ENCODE measurements at places on chromosomes 1 and 21.

DNA sequence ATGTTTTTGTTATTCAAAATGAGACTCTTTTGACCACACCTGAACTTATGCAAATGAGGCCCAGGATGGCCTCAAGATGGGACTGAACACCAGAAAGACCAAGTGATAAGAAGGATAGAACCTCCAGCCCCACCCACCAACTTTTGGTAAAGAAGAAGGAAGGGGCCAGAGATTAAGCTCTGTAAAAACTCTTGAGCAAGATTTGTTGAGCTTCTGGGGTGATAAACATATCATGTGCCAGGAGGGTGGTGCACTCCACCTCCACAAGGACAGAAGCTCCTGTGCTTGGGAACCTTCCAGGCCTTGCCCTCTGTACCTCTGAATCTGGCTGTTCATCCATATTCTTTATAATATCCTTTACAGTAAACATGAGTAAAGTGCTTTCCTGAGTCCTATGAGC is 5.3 kb downstream of the RSPH1 start:
- DNase-seq = no peak

DNA sequence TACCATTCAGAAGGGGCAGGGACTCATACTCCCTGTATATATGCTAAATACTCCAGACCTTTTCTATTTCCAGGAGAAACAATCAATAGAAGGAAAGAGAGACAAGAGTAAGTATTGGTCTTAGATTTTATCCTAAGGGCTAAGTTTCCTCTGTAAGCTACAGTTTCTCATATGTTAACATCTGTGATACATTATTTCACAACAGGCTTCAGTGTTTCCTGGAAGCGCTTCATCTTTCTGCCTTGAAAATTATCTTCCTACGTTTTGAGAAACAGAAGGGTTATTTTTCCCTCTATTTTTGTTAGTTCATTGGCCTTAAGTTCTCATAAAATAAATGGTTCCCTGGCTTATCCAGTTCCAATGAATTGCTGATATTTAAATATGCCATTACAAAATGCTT is 15.6 kb downstream of the FMO1 start:
- no peak for DNase-seq

GRCh38 chr1:189834813-189835212 is 642.9 kb downstream of the BRINP3 start:
- DNase-seq = no peak

GRCh38 chr1:41484402-41485241 is at the start of gene EDN2:
Gene EDN2 (minus strand): TSS chr1:41484683. CDS start chr1:41484601, 82 bp downstream.
- no peak for DNase-seq

GRCh38 chr1:94486990-94487389 is 54.6 kb downstream of the F3 start:
- no peak for DNase-seq

- DNase-seq = no peak
These were observed 303.0 kb downstream of the NTNG1 start for GRCh38 chr1:107443860-107444259.

DNA sequence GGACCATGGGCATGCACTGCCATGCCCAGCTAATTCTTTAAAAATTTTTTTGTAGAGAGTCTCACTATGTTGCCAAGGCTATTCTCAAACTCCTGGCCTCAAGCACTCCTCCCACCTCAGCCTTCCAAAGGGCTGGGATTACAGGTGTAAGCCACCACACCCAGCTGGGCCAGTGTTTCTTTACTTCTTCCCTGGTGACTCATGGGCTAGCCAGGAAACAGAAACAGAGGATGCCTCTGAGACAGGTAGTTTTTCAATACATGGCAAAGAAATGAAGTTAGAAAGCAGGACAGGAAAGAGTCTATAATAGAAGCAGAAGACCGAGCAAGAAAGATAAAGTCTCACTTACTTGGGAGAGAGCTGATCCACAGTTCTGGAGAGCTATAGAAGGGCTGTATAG is 7.6 kb upstream of the C1orf74 start:
- no peak for DNase-seq

- no peak for DNase-seq
These were observed 2.5 kb upstream of the UBASH3A start for GRCh38 chr21:42401154-42401553.

GRCh38 chr1:219573158-219573557 is 39.7 kb downstream of the ZC3H11B start:
- no peak for DNase-seq

DNA sequence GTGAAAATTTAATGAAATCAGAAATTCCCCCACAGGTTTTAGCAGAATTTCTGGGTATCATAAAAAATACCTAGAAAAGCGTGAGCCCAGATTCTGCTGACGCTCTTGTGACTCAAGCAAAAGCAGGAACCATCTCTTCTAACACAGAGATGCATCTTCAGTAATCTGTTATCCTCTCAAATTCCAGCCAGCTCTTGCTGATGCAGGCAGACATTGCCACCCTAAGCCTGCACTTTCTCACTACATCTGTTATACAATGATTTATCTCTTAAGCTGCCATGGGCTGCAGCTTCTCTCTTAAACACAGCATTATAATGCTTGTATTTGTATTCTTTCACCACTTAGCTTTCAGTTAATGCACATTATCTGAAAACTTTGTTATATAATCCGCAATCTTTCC is 113.0 kb upstream of the RGS1 start:
- DNase-seq = no peak

DNA sequence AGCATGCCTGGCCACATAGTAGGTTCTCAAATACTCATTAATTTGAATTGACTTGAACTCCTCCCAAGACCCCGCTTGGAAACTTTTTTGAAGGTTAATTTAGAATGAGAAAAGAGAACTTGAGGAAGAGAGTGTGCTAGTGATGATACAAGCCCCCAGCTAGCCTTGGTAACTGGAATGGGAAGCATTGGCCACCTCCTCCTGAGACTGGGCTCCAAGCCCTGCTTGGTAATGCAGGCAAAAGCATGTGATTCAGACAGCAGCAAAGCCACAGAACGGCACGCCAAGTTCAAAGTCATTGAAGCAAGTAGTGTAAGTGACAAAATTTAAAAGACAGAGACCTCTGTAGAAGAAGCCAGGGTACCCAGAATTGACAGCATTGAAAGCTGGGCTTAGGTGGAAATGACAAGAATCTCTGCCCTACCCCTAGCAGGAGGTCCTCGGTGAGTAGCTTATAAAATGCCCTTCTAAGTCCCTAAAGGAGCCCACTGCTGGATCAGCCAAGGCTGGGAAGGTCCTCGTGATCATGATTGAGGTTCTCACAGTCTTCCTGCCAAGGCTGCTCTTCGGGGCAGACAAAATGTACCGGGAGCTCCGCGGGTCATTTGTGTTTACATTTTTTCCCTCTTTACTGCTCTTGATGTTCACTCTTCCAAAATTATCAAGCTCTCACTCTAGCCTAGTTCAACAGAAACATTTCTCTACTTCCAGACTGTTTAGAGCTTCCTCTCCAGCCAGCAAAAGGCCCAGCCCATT is 99.4 kb downstream of the TSEN15 start:
- DNase-seq = no peak

DNA sequence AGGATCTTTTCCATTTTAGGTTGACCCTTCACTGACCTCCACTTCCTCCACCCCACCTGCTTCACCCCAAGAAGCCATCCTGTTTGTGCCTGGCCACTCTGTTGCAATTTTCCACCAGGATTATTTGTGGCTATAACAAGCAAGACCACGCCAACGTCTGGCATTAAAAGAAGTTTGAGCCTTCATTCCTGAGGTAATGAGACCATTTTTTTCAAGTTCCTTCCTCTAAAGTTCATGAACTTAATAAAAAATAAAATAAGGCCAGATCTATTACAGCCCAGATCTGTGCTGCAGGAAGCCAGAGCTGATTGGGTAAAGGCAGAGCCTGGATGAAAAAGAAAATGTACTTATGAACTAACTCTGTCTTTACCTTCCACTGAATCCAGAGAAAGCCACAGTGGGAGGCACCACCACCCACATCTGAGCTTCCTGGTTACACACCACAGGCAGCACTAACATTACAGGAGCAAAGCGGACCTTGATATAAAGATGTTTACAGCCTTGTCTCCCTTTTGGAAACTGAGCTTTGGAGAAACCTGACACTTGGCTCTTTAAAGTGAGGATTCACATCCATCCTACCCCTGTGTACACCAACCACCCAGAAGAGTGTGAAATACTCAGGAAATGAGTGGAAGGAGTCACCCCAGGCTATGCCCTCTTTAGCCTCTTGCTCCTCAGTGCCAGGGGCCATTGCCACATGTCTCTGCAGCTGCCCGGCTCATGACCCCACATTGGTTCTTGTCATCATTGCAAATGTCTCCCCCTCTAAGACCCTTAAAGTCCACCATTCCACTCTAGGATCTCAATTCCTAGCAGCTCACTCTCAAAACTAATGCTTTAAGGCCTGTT is 293.6 kb downstream of the PLPP3 start:
- DNase-seq = no peak

- no peak for DNase-seq
These were observed 140.8 kb downstream of the CHRM3 start for GRCh38 chr1:239527051-239527693.

DNA sequence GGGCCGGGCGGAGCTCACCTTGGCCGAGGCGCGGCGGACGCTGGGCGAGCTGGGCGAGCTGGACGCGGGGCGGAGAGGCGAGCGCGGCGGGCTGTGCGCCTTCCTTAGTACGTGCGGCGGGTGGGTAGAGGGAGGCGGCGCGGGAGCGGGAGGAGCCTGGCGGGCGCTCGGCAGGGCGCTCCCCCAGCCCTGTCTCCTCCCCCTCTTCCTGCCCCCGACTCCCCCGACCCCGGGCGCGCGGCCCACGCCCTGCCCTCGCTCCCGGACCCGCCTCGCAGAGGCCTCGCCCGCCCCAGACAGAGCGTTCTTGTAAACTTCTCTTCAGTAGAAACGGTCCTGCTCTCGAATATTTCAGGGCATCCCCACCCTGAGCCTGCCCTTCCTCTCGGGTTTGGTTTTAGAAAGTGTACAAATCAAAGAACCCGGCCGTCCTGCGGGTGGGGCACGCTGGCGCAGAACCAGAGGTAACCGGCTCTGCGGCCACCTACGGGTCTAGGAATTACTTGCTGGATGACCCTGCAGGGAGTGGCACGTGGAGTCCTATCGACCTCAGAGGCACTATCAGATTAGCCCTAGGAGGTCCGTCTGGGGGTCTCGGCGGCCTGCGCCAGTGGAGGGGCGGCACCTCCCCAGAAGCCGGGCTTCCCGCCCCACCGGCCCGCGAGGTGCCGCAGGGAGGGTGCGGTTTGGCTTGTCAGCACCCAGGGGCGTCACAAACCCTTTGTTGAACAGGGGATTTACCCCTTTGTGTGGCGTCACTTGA is at the start of gene S100A10:
S100A10 (minus strand) TSS at position 126 of the 763 bp plus-strand sequence. CDS start 7,629 bp downstream, outside the sequence.
- peak; percentile 58 for DNase-seq

DNA sequence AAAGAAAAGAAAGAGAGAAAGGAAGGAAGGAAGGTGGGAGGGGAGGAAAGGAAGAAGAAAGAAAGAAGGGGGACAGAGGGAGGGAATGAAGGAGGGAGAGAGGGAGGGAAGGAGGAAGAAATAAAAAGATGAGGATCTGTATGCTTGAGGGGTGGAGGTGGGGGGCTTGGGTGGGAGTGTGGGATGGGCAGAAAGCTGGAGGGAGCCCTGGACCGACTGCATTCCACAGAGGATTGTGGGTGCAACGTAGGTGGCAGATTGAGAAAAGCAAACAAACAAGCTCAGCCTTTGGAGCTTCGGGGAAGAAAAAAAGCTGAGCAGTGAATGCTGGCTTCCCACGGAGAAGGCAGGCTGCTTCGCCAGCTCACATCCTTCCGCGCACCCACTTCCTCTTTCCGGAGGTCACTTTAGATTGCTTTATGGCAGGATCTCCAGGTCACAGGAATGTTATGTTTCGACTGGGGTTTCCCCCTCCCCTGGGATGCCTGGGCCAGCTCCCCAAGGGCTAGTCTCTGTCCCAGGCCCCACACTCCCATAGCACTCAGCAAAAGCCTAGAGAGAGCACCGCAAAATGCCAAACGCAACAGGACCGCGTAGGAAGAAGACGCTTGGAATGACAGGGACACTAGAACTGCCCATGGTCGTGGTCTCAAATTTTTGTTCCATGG is 20.7 kb upstream of the LGALS8 start:
- no peak for DNase-seq

DNA sequence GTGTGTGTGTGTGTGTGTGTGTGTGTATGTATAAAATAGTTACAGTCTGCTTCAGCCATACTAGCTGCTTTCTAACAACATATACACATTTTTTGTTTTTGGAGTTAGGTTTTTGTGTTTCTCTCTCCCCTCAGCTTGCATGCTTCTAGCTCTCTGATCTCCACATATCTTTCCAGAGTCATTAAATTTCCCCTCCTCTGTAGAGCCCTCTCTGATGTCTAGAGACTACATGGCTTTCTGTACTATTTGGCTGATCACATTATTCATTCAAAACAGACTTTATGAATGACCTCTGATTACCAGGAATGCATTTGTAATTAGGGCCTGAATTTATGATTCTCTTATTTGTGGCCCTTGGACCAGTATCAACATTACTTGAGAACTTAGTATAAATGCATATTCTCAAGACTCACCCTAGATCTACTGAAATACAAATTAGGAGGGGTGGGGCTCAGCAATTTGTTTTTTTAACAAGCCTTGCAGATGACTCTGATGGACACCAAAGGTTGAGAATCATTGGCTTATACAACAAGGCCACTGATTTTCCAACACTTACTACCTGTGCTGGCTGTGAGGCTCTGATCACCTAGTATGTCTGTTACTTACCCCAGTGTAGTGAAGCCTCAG is 104.5 kb downstream of the PTBP2 start:
- no peak for DNase-seq

DNA sequence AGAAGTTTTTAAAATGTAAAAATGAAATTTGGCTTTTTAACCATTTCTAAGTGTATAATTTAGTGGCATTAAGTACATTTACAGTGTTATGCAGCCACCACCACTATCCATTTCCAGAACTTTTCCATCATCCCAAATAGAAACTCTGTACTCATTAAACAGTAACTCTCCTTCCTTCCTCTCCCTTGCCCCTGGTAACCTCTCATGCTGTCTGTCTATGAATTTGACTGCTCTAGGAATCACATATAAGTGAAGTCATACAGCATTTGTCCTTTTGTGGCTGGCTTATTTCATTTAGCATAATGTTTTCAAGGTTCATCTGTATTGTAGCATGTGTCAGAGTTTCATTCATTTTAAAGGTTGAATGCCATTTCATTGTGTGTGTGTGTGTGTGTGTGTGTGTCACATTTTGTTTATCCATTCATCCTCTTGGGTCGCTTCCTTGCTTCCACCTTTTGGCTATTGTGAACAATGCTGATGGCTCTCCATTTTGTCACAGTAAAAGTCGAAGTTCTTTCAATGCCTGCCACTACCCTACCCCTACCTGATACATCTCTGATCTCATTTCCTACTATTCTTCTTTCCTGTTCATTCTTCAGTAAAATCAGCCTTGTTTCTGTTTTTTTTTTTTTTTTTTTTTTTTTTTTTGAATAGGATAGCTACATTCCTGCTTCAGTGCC is 45.3 kb downstream of the F3 start:
- DNase-seq = no peak

All from activated CD8-positive, alpha-beta memory T cell treated with anti-CD3 and anti-CD28 coated beads for 4 hours (primary cell).